ENCODE measurements at places on chromosomes 5 and 9.

DNA sequence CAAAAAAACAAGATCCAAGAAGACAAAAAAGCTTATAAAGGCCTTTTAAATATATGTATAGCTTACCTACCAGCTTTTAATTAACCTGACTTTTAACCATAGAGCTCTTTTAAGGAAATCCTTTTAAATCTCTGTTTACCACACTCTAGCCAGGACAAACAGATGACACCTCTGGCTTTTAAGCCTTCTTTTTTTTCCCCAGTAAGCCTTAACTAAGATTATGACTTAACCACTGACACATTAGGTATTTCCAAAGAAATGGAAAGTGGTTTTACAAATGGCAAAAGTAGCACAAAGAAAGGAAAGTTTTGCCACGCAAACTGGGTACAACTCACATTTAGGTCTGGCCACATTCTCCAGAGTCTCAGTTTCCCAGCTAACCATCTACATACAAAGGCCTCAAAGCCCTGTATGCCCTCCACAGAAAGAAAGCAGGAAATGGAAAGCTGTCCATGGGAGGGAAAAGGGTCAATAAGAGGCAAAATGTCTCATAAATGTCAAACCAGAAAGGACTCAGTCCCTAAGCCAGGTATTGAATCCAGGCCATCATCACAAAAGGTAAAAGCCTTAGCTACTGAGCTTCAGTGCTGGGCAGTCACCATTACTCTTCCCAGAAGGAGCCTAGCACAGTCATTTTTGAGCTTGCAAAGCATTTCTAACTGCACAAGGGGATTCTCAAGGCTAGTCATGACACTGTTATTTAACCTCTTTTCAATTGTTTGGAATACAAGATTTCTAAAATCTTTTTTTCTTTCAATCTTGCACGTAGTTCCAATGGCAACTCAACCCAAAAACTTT, 19.7 kb downstream of the TMEM161B start:
- no peak for DNase-seq

DNA sequence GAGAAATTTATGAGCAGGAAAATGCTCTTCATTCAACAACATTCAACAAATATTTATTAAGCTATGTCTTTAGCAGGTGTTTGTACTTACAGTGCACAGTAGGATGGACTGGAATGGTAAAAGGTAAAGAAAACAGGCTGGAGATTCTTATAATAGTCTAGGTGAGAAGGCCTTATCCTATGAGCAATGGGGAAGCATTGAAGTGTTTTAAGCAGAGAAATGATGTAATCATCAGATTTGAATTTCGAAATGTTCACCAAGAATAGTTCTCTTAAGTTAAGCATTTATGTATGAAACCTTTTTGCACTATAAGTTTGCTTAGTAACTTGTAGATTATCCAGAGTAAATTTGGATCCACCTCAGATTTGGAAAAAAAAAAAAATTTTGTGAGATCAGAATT, 209.3 kb downstream of the NR3C1 start:
- no peak for DNase-seq

DNA sequence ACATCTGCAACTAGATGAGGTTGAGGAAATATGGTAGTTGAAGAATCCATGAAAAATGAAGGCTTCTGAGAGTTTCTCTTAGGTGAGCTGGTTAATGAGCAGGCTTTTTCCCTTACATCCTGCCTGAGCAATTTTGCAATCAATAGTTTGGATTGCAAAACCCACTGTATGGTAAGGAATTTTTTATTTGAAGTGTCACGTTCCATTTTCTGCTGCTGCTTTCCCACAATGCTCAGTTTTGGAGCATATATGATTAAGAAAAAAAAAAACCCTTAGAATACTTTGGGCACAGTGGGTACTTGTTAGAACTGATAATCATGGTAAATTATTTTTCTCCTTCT, 144.2 kb downstream of the PCSK1 start:
- no peak for DNase-seq

GRCh38 chr5:148205044-148205806, 2.4 kb downstream of the SPINK6 start:
- no peak for DNase-seq

- no peak for DNase-seq
Observed at GRCh38 chr5:19408149-19408548, 579.9 kb downstream of the CDH18 start.

GRCh38 chr5:111348661-111349329, 124.6 kb downstream of the CAMK4 start:
- DNase-seq, result no peak

DNA sequence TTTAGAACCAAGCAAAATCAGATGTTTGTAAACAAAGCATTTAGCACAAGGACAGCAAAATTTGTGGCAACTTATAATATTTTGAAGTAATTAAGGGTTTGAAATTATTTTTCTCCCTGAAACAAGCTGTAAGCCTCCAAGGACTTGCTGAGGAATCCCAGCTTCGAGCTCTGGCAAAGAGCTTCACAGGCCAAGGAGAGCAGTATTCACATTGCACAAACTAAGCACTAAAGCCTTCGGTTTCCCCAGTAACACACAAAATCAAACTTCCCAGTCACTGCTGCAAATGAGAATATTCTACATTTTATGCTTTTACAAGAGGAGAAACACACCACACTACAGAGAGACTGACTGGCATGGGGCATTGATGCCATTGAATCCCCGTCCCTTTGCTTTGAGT, 101.9 kb downstream of the WDR41 start:
- DNase-seq, result no peak

GRCh38 chr5:67815455-67816391, 399.8 kb upstream of the PIK3R1 start:
- DNase-seq, result no peak

GRCh38 chr9:37146410-37146809, 26.0 kb downstream of the ZCCHC7 start:
- DNase-seq, result no peak

- DNase-seq, result no peak
Observed at GRCh38 chr5:2891781-2892180, 140.3 kb upstream of the IRX2 start.

GRCh38 chr5:143677403-143677802, 134.6 kb upstream of the HMHB1 start:
- DNase-seq, result no peak

DNA sequence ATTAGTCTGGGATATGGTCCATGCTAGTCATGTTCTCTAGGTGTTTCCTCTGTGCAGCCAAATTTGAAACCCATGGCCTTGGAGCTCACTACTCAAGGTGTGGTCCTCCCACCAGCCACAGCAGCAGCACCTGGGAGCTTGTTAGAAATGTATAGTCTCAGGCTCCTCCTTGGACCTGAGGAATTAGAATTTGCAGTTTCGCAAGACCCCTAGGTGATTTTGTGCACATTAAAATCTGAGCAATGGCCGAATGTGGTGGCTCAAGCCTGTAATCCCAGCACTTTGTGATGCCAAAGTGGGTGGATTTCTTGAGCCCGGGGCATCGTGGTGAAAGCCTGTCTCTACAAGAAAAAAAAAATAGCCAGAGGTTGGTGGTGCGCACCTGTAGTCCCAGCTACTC, 72.3 kb upstream of the NEK6 start:
- no peak for DNase-seq

DNA sequence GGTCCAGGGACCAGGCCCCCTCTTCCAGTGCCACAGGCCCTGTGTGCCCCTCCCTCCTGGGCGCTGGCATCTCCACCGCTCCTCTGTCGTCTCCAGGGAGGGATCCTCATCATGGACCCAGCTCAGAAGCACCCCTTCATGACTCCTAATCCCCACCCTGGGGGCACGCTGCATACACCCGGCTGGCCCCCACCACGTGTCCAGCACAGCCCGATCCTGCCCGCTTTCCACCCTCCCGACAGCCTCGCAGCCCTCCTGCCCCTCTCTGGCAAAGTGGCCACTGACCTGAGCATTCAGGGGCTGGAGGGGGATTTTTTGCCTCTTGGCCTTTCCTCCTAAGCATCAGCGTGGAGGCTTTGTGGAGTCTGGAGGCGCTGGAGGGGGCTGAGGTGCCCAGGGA, 1.4 kb downstream of the CCDC187 start:
- DNase-seq, result no peak

GRCh38 chr5:151870820-151871219, 53.8 kb downstream of the GLRA1 start:
- no peak for DNase-seq

DNA sequence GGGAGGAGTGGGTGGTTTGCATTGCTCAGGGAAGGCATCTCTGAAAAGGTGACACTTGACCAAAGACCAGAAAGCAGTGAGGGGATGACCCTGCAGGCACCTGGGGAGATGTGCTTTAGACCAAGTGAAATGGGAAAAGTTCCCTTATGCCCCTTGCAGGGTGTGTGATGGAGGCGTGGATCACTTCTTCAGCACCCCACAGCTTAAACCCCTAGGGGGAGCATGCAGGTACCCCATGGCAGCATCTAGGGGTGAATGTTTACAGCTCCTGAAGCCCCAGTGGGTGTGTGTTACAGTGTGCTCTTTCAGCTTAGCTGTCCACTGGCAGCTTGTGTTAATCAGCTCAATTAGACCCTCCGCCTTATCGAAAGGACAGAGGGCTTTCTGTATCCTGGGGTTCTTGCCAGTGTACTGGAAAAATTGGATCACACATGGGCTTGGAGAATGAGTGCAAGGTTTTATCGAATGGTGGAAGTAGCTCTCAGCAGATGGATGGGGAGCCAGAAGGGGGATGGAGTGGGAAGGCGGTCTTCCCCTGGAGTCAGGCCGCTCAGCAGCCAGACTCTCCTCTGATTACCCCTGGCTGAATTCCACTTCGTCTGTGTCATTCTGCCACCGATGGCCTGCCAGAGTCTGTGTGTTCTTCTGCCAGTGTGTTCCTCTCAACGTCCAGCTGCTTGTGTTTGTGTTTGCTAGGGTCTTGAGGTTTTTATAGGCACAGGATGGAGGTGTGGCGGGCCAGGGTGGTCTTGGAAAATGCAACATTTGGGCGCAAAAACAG, 6.3 kb downstream of the BHMT2 start:
- DNase-seq, result no peak

DNA sequence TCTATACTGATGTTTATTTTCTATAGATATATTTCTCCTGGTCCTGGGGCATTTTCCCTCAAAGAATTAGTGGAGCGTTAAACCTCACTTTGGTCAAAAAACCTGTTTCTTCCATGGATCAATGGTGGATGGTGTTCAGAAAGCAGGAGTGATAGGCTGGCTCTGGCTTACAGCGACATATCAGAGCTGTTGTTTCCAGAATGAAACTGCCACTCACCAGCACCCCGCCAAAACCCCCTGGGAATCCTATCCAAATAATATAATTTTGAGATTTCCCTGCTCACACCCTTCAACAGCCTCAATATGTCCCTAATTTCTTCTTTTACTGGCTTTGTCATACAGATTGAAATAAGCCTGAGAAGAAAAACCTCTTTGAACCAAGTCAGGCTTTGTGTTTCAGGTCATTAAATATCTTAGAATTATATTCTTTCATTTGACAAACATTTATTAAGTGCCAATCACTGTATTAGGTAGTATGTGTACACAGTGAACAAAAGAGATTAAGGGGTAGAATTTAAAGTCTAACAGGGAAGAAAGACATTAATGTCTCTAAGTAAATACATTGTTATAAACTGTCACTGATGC, 144.5 kb upstream of the GPR151 start:
- DNase-seq, result no peak

DNA sequence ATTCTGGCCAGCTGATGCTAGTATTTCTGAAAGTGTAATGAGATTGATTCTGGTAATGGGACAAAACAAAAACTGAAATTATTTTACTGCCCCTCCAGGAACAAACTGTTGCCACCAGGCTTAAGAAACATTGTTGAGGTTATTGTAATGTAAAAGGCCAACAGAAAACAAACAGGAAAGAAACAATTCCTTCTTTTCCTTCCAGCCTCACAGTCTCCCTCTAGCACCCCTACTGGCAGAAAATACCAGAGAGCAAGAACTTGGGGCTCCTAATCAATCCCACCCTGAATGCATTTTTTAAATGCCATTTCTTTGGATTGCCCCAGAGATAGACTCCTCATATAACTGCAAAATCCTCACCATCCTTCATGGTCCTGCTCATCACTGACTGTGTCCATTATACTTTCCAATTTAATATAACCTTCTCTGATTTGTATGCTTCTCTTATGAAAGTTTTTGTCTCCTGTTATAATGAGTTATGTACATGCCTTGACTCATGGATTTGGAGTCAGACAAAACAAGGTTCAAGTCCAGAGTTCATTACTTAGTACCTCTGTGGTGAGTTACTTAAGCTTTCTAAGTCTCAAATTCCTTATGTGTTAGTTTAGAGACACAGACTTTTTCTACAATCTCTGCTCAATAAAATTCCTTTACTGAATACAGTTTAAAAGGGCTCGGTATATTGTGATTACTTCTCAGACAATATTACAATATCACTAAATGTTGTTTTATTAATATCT, 157.9 kb upstream of the FBN2 start:
- peak; percentile 40 for DNase-seq

GRCh38 chr9:79264041-79264440, 307.7 kb upstream of the TLE4 start:
- DNase-seq, result no peak

DNA sequence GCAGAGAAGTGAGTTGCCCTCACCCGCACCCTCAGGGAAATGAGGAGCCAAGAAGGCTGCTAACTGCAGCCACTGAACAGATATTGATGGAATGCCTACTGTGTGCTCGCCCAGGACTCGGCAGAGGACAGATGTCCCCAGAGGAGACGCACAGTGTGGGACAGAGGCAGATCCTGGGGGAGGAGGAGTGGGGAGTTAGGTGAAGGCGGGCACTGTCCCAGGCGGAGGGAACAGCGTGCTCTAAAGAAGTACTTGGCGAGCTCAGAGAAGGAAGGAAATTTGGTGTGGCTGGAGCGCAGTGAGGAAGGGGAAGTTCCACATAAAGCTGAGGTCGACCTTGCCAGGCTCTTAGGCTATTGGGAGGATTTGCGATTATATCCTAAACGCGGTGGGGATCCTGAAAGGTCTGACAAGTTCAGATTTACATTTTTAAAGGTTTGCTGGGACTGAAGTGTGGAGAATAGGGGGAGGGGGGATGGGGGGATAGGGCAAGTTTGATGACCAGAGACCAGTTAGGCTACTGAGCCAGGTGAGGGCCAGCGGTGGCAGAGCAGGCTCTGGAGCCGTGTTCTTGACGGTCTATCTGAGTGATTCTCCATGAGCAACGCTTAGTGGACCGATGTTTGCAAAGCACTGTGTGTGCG, 23.6 kb upstream of the CERCAM start:
- DNase-seq, result peak; percentile 75

DNA sequence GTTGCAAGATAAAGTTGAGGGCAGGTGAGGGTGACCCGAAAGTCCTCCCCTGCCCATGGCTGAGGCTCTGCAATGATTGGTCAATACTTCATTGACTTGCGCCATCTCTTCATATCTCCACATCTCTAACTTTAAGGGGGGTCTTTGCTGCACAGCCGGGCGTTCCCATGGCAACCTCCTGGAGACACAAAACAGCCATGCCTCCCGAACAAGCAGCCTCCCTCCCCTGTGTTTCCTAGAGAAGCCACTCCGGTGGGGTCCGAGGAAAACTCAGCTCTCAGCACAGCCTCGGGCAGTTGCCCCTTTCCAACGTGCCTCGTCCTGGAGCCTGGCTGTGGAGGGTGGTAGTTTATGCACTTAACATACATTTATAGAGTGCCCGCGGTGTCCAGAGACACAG, 57.5 kb downstream of the TSPAN17 start:
- DNase-seq, result no peak

GRCh38 chr5:14183187-14183939, 40.2 kb downstream of the TRIO start:
- DNase-seq, result no peak

GRCh38 chr5:175766963-175767362, 104.4 kb upstream of the CPLX2 start:
- DNase-seq, result no peak

Measured in H9 (cell line).